ENCODE measurements at places on chromosomes 11 and 22.
A peak's percentile ranks its signal among the peaks of the same experiment; 100 is the strongest.

DNA sequence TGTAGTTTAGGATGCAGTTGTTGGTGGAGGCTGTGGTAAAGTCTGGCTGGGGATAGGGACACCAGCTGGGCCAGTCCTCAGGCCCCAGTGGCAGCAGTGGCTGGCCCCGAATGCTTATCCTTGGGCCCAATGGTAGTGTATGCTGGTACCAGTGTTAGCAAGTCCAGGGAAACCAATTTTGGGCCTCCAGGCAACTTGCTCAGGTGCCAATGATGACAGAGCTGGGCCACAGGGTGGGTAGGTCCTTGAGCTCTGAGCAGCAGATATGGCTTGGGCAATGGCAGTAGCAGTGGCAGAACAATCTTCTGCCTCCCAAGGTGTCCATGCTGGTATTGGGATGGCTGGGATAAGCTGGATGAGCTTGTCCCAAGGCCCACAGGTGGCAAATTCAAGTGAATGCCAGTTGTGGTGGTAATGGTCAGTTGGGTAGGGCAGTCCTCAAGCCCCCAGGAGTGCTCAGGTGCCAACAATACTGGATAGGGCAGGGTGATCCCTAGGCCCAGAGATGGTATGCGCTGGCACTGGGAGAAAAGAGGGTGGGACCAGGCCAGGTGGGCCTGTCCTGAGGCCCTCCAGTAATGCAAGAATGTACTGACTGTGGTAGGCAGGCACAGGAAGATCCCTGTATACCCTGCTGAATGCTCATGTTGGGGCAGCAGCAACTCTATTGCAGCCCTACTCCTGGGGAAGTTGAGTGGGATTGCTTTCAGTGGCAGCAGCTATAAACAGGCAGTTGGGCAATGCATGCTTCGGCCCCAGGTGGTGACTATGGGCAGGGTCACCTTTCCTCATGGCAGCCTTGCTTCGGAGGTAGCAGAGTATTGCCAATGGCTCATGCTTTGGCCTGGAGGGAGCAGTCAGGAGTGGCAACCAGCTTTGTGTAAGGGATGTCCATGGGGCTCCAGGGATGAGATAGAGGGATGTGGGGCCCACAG lies 54.7 kb downstream of the KCNQ1OT1 start:
- DNase-seq: no peak

GRCh38 chr11:34198523-34198922 lies 93.1 kb downstream of the NAT10 start:
- DNase-seq: no peak

DNA sequence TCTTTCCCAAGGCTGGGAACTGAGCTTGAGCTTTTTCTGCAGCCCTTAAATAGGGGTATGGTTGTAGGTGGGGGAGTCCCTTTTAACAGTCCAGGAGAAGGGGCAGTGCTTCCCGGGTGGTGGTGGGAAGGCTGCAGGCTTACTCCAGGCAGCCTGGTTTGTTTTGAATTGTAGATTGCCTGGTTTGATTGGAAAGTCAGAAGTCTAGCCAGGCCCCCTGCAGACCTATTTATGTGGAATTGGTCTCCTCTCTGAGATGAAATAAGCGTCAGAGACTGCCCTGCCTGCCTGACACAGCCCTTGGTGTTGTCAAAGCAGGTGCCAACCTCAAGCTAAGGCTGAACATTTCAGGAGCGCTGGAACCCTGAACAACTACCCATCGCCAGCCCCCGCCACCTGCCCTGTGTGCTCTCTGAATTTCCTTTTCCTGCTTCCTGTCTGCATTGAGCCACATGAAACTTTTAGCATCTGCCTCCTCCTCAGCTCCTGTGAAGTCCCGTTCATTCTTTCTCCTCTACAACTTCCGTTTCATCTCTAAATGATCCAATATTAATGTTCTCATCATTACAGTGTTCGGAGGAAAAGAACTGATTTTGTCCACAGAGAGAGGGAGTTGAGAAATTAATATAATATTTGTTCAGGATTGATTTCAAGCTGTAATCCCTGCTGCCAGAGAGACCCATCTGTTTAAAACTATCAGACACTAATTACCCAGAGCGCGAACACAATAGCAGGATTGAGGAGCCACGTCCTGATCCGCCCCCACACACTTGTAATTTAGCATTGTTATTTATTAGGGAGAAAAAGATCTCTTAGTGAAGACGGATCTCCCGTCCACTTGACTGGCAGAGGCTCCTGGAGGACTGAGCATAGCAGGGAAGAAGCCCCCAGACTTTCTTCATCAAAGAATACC lies 136.5 kb downstream of the TRIM29 start:
- no peak for DNase-seq

DNA sequence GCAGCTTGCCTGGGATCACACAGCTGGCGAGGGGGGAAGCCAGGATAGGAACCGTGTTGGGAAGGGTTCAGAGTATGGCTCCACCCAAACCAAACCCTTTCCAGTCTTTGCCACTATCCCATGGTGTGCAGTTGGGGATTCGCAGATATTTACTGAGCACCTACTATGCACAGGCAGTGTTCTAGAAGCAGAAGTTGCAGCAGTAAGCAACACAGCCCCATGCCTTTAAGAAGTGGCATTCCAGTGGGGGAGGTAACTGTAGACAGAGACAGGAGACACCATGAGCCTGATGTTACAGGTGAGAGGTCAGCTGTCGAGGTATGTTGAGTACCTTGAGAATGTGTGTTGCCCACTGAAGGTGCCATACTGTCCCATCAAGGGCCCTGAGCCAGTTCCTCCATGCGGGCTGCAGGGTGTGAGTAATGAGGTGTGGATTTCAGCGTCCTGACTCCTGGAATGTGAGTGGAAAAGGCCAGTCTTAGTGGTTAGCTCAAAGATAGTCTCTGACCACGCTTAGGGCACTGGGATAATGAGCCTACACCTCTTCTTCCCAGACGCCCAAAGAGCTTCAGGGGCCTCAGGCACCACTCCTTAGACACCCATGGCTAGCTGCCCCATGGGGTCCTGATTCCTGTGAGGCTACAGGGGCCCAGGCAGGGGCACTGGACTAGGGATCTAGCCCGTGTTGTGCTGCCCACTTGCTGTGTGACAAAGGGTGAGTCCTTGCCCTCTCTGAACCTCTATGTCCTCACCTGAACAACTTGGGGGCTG lies 71.8 kb upstream of the TP53I11 start:
- DNase-seq: no peak

DNA sequence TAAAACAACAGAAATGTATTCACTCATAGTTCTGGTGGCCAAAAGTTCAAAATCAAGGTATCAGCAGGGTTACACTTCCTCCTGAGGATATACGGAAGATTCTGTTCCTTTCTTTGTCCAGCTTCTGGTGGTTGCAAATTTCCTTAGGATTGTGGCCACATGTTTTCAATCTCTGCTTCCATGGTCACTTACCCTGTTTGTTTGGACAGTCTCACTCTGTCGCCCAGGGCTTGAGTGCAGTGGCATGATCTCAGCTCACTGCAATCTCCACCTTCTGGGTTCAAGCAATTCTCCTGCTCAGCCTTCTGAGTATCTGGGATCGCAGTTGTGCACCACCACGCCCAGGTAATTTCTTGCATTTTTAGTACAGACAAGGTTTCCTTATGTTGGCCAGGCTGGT lies 534.3 kb downstream of the KCNA4 start:
- DNase-seq: no peak

DNA sequence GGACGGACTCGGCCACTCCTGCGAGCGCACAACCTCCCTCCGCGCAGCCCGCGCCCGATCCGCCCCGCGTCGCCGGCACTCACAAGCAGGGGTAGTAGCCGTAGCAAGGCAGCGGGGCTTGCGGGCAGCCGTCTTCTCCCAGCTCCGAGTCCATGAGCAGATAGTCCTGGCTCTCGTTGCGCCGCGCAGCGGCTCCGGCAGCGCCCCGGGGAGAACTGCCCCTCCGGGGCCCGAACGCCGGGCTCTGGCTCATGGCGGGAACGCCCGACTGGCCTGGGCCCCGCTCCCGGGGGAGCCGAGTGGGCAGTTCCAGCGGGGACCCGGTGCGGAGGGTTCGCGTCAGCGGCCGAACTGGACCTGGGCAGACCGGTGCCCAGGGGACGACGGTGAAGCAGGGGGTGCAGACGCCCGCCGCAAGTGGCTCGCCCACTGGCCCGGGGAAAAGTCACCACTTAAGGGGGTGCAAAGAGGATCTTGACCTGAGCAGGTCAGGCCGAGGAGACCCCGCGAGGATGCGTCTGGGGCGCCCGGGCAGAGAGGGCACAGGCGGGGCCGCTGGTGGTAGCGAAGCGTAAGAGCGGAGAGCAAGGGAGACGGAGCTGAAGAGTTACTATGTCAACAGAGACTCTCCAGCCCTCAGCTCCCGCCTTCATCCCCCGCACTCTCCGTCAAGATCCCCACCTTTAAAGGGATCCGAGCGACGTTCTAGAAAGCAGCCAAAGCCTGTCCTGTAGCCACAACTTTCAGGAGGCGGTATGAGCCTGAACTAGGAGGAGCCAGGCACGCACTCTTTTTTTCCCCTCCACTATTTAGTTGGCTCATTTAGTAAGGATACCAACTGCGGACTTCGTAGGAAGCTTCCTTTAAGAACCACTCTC lies at the start of gene TRPC6:
TRPC6 (minus strand) TSS at position 757 of the 878 bp plus-strand sequence; CDS start at position 253, 504 bp downstream.
- no peak for DNase-seq

GRCh38 chr11:100706179-100706578 lies 19.1 kb downstream of the ARHGAP42 start:
- no peak for DNase-seq

GRCh38 chr11:10778217-10778970 lies 27.3 kb downstream of the CTR9 start:
- DNase-seq: peak; percentile 66

GRCh38 chr11:115930291-115930690 lies 426.1 kb upstream of the CADM1 start:
- DNase-seq: no peak

DNA sequence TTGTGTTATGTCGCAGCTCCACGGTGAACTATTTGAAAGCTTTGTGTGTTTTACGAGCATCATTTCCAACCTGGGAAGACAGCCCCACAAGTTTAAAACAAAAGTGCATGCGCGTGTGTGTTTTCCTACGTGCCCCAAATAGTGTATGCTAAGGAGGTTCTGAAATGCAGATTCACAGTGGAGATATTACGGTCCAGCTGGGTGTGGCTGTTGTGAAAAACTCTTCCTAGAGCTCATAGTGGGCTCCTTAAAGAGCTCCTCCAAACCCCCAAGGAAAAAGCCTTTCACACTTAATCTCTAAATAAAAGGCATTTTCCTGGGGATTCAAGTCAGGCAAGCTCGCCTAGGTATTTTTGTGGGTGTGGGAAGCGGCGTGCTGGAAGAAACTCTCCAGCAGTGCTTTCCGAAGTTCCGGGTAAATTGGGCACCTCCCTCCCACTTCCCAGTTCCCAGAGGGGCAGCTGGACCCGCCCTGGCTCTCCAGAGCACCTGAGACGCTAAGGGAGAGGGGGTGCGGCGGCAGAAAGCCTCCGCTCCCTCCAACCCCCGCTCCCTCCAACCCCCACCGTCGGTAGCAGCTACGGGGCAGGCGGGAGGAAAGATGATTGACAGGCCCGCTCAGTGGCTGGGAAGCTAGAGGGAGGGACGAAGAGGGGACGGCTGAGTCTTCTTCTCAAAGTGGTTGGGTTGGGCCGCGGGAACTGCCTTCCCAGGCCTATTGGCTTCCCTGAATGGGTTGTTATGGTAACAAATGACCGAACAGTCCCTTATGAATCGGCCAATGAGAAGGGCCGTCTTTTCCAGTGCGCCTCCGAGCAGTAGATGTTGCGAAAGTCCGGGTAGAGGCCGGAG lies 561 bp upstream of the PCF11 start:
- peak; percentile 100 for DNase-seq

DNA sequence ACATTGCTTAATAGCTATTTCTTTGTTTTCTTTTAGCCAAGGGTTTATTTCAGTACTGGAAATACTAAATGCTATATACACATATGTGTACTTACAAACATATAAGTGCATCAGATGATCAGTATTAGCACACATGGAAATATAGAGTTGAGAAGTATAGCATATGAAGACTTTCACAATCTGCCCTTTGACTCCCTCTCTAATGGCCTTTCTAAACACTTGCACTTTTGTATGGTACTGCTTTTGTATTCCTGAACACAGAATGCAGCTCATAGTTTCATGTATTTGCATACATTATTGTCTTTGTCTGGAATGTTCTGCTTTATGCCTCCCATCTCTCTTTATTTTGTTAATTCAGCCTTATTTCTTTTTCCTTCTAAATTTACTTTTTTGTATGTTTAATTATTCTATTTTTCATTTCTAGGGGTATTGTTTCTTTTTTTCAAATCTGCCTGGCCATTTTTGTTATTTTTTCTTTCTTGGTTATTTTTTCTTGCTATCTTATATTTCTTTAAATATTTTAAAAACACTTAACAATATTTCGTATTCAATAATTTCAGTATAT lies 28.8 kb downstream of the ACER3 start:
- no peak for DNase-seq

DNA sequence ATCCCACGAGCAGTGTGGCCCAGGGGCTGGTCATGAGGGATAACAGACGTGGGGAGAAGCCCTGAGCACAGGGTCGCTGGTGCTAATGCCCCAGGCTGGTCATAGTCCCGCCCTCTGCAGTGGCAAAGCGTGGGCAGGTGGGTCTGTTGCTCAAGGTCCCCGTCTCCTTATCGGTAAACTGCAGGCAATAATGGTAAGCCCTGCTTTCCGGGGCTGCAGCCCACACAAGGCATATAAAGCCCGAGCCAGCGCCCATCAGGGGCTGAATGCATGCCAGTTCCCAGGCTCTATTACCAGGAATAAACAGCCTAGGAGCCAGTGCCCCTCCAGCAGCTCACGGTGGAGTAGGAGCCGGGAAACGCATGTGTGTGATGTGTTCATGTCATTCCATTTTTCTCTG lies 261.0 kb downstream of the BRD1 start:
- DNase-seq: no peak

DNA sequence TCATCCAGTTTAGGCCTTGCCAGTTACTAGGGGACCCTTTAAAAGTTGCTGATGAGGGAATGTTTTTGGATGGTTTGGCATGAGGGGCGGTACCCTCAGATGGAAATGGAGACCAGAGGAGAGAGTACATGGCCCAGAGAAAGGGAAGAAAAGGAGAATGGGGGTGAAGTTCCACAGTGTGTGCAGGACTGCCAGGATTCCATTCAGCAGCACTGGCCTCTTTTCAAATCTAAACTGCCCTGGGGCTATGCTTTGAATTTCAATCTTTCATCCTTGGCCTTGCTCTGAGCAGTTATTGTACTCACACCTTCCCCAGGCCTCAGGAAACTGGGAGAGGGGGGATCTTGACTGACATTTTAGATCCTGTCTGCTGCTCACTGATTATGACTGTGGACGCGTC lies 3.0 kb downstream of the SLC3A2 start:
- no peak for DNase-seq

DNA sequence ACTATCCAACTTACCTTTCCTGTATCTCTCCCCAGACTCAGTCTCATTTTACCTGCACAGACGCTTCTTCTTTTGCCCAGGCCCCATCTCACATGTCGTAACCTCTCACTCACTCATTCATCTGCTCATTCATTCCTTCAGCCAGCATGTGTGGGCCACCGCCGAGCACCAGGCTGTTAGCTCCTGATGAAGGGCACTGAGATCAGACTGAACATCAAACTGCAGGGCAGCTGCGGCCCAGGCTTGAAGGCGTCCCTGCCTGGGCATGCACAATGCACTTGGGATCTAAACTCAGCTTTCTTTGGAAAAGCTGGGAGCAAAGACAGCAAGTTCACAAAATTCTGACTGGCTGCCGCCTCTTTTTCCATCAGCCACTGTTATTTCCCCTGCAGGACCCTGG lies 1456.3 kb downstream of the BRD1 start:
- no peak for DNase-seq

- no peak for DNase-seq
These were observed 9.2 kb downstream of the STARD10 start for GRCh38 chr11:72784662-72785061.

GRCh38 chr22:38859581-38860282 lies 12.3 kb downstream of the CBX6 start:
- no peak for DNase-seq
